ENCODE measurements at places on chromosomes 7 and 10.
A peak's percentile ranks its signal among the peaks of the same experiment; 100 is the strongest.

DNA sequence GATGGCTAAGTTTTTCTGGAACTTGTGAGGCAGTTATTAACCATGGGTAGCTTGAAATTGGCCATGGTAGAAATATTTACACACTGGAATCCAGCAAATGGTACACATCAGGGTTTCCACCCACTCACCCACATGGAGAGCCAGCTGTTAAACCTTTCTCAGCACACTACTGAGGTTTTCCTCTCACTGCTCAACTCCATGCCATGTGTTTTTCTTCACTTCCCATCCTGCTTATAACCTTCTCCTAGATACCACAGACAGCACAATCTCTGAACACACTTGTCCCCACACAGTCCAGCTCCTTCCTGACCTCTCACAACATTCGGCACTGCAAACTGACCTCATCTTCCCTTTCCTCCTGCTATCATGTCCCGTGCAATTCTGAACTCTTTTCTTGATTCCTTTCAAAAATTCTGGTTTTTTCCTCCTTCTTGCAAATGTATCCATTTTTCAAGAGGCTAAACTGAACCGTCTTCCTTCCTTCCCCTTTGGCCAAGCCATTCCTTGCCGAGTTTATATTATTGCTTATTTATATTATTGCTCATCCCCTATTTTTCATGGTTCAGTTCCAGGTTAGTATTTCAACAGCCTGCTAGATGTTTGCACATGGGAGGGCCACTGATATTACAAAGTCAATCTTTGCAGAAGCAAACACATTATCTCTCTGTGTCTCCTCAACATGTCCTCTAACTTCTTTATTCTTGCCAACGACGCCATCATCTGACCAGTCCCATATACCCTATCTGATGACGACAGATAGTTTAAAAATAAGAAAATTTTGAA lies 606.4 kb downstream of the SORCS1 start:
- DNase-seq: no peak

GRCh38 chr10:46553238-46554049 lies 3.0 kb downstream of the GPRIN2 start:
- no peak for DNase-seq

GRCh38 chr10:77702166-77702565 lies 64.6 kb upstream of the KCNMA1 start:
- DNase-seq: no peak

- DNase-seq: no peak
These were observed 107.9 kb downstream of the KAT6B start for GRCh38 chr10:74934100-74934812.

DNA sequence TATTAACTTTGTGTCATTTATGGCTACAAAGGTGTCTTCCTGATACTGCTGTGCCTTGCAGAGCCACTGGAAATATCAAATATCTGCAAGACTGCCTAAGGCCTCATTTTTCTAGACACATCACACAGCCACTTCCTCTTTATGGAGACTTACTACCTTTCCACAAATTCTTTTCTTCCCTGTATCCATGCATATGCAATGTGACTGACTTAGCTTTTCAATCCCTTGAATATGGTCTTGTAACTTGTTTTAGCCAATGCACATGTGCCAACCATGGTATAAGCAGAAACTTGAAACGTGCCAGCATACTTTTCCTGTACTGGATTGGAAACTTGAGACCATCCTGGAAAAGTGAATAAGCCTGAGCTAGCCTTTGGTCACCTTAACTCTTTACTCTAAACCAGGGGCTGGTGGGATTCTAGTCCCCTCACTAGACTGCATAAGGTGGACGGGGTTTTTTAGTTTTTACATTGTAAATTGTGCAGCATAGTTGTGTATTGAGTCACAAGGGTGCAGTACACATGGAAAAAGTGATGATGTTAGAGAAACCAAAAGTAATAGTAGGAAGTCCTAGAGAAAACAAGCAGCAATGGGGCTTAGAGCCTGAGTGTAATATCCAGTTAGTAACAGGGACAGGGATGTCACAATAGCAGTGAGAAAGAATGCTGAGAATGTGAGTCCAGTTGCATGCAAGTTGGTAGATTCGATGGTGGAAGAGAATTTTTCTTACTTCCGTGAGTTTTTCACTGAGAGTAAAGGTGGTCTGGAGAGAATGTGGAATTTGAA lies 879.5 kb downstream of the SORCS1 start:
- no peak for DNase-seq

DNA sequence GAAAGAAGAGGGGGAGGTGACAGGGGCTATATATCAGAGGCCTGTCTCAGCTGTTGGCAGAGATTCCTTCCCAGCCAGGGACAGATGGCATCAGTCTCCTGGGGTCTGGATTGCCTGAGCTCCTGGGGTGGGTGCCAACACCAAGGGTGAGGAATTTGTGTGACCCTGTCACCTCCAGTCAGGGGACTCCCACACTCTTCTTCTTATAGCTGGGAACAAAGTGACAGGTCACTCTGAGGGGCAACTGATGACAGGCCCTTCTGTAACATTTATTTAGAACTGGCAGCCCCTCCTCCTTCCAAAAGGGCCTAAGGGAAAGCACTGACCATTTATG lies 53.7 kb upstream of the DUSP5 start:
- no peak for DNase-seq

- DNase-seq: no peak
These were observed 73.8 kb upstream of the SLF2 start for GRCh38 chr10:100838986-100839385.

GRCh38 chr7:44767912-44768627 lies 19.4 kb downstream of the ZMIZ2 start:
- DNase-seq: no peak

DNA sequence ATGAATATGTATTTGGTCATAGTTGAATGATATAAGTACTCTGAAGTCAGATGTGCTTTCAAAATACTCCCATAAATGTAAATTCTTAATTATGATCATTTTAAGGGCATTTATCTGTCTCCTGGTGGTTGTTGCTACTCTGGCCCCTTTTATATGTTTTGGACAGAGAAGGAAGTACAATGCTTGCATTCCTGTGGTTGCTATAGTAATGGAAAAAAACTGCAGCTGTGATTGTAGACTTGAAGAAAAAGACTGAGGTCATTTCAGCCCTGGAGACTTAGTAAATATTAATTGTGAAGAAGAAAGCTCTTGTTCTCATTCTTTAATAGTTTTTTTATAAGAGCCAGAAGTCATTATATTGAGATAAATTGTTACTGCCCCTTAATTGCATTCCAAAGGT lies 70.2 kb upstream of the FERD3L start:
- DNase-seq: no peak

DNA sequence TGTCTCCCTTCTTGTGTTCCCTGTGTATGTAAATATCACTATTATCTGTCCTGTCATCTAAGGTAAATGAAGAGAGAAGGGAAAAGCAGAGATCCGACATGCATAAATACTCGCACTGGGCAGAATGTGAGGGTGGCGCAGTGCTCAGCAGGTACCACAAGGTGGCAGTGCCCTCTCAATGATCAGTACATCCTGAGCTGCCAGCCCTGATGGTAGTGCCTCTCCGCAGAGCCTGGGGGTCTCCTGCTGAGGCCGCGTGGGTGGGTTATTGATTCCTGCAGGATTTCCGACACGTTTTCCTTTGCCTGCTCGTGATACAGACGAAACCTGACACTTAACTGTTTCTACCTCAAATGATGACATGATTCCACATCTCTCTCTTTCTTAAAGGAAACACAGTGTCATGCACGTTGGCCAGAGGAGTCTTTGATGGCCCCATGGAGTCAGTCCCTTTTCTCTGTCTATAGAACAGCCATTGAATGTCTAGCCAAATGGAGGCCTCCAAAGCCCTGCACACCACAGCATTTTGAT lies 19.8 kb downstream of the RGR start:
- DNase-seq: peak; percentile 72

GRCh38 chr7:363626-364025 lies 73.7 kb downstream of the FOXL3 start:
- no peak for DNase-seq

DNA sequence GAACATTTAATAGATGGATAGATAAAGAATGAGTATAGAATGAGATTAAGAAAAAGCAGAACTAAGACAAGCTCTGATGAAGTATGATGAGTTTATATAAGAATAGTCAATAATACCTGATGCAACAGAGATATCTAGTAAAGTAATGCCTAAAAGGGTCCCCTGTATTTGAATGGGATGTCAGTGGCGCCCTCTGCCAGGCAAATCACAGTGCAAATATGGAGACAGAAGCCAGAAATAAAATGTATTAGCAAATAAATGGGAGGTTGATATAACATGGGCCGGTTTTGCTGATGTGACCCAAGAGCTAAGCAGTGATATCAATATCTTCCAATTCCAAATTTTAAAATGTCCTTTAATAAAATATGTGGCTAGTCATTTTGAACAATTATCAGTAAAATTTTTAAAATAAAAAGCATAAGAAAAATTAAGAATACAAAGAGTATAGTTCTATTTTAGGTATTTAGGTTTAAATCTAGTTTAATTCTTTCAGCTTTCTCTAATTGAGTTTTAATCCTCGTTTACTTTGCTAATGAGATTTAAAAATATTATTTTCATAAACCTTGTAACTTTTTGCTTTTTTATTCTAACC lies 62.6 kb downstream of the ADK start:
- no peak for DNase-seq

DNA sequence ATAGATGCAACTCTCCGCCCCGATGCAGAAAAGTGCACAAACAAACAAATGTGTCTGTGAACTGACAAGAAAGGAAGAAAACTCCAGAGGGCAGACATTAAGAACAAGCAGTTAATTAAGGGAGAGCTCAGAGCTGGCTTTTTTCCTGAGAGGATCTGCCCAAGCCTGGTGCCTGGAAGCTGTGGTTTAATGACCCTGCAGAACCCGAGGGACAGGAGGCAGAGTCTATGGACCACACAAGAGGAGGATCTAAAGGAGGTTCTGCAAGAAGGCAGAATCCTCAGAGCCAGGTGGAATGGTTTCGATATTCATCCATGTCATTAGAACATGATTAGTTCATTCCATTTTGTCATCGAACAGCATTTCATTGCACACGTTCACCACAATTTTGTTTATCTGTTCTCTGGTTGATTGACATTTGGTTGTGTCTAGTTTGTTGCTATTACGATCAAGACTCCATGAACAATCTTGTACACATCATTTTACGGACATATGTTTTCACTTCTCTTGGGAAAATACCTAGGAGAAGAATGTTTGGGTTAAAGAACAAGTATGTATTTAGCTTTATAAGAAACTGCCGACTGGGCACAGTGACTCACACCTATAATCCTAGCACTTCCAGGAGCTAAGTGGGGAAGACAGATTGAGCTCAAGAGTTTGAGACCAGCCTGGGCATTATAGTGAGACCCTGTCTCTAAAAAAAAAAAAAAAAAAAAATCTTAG lies 560.2 kb downstream of the CALN1 start:
- no peak for DNase-seq

DNA sequence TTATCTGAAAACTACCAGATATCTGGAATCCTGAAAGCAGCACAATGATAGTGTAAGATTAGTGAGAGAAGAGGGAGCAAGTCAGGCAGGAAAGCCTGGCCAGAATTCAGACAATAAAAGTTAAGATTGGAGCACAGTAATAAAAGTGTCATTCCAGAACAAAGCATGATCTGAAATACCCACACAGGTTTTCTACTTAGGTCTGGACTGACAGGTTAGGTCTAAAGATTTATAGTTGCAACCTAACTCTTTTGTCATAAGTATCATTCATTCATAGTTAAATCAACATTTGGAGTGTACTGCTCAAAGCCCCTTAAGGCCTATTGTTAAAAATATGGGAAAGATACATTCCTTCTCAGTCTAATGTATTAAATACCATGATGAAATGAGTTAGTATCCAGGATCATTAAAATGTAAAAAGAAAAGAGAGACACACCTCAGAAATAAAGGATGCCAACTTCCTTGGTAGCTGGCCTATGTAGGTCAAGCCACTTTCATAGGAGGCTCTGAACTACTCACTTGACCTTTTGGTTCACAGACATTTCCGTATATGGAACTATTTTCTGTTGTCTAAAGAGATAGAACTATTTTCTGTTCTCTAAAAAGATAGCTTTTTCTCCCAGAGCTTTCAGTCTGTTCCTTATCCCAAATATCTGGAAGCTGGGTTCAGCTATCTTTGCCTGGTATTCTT lies 105.2 kb downstream of the FAS start:
- DNase-seq: no peak

DNA sequence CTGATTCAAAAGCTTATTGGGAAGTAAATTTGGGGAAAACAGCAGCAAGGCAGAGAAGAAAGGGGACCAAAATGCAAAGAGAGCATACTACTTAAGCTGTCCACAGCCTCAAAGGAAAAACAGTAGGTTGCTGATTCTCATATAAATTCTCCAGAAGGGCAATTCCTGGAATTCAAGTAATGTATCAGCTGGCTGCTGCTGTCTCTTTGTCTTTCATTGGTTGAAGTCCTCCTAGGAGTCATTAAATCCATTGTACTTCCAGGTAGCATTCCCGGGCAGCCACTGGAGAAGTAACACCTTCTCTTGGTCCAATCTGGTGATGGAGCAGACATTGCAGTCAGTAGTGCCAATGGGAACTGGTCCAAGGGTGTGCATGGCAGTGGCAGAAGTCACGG lies 22.7 kb downstream of the BET1 start:
- DNase-seq: no peak

DNA sequence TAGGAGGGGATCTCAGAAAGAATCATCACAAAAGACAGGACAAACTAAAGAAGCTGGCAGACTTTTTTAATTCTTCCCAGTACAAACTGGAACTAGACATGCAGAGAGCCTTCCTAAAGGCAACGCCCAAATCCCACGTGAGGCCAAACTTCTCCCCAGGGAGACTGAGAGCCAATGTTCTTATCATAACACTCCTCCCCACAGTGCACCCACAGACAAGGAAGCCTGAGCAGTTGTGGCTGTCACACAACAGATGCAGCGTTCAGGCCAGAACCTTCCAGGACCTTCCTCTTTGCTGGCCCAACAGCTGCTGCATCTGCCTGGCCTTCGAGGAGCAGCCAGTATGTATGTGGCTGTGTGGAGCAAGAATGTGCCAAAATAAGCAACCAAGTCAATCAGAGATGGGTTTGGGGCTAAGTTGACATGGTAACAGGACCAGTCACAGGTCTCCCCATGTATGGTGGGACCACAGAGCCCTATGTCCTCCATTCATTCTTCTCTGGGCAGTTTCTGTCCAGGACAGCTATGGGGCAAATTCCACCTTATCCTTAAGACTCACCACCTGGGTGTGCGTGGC lies 34.9 kb downstream of the SRPK2 start:
- DNase-seq: no peak

GRCh38 chr10:132878730-132879407 lies 63.5 kb downstream of the CFAP46 start:
- DNase-seq: no peak

GRCh38 chr7:131636092-131636491 lies 79.7 kb upstream of the PODXL start:
- no peak for DNase-seq

DNA sequence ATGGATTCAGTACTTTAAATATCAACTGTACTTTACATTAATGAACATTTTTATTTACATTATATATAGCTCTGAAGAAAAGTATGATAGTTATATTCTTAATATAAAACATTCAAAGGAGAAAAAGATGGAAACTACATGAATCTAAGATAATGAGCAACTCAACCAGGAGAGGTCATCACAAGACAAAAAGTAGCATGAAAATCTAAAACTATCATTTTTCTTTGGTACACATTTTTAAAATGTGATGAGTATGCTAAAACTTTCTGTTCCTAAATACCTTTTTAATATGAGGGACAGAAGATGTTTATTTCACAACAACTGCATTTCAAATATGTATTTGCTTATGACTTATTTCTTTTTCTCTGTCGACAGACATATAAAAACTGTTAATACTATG lies 2.4 kb downstream of the CNTNAP2 start:
- no peak for DNase-seq
